Left colon (tissue), 2 donors: ENCODE measurements at places on chromosomes 7 and 10. TPM values are rescaled to one million over a fixed set of nuclear protein-coding genes. Genes with fewer than 3 reads are reported as not detected.

- DNase-seq, result no peak
Measured at GRCh38 chr10:60950300-60950699, 6.3 kb upstream of the RHOBTB1 start.

DNA sequence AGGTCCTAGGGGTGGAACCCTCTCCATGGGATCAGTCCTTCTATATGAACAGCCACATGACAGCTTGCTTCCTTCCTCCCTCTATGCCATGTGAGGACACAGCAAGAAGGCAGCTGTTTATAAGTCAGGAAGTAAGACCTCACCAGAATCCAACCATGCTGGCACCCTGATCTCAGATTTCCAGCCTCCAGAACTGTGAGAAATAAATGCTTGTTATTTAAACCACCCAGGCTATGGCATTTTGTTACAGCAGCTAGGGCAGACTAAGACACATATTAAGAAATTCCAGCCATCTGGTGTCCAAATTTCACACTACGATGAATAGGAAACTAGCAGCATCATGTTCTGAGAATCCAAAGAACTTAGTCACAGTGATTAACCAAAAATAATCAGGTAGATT, 140.1 kb downstream of the ZFAND4 start:
- no peak for DNase-seq

- no peak for DNase-seq
Measured at GRCh38 chr10:76764177-76764576, 873.4 kb downstream of the KCNMA1 start.

GRCh38 chr7:20316706-20317105, 14.0 kb upstream of the ITGB8 start:
- DNase-seq, result no peak

DNA sequence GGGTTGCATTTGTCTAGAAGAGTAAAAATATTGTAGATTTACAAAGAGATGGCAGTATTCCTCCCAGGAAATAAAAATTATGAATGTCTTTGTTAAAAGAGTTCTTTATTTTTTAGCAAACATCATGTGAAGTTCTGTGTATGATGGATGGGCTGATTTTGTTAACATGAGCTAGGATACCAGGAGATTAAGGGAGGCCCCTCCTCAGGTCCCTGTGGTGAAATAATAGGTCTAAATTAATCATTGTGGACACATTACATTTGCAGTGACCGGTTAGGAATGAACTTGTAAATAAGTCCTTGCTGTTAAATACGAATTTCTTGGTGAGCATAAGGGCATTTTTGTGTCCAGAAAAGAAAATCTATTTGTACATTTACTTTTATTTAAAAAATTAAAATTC, 339.4 kb upstream of the PHF14 start:
- no peak for DNase-seq

DNA sequence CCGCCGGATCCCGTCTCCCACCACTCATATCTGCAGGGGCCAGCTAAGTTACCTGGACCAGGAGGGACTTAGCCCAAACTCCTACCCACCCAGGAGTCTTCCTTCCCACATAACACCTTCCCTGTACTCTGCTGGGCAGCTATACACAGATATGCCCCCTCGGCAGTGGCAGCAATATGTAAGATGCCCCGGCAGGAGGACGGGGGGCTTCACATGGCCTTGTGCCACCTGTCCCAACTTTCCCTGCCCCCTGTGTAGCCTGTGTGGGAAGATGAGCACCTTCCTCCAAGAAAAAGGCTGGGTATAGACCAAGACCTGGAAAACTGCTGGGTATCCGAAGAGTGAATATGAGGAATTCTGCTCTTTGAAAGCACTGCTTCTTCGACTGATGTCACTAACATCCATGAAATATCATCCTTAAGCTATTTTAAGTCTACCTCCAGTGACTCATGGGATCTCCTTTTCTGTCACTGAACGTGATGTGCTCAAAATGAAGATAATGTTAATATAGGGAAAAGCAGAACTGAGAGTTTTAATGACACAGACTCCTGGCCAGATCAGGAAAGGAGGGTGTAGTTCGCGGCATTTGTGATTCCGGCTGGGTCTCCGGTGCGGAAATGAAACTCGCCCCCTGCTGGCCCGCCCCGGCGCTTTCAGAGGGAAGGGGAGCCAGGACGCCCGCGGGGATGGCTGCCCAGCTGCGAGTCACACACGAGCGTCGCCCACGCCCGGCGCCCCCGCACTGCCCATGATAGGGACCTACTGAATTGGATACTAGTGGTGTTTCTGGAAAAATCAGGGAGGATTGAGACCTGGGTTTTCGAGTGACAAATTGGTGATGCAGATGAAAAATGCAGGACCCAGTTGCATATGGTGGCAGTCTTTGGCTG, 256.9 kb upstream of the NFE2L3 start:
- DNase-seq, result peak; percentile 83

GRCh38 chr7:7498856-7499255, 36.8 kb downstream of the COL28A1 start:
- DNase-seq, result no peak

GRCh38 chr7:2511769-2512168, 7.8 kb upstream of the LFNG start:
- DNase-seq, result no peak

DNA sequence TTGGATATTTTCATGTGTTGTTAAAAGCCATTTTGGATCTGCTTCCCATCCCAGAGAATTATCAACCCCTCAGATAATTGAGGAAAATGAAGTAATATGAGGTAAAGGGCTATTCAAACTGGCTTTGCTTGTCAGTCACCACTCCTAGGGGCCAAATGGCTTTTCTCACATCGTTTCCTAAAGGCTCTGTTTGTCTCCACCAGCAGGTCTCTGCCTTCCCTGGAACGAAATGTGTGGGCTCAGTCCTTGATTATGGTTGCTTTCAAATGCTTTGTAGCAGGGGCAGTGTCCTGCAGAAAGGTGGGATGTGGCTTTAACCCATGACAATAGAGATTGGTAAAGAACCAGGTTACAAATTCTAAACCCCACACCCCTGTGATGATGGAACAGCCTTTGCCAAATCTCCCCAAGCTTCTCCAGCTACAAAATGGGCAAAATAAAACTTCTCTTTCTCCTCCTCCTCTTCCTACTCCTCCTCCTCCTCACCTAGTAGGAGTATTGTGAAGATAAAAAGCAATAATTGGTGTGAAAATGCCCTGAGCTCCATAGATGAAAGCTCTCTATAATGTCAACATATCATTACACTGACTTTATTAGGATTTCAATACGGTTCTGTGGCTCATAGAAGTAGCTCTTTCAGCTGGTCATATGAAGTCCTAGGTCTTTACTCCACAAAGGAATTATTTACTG, 127.6 kb downstream of the CHN2 start:
- DNase-seq, result no peak

GRCh38 chr10:98097616-98098015, 36.8 kb upstream of the R3HCC1L start:
- no peak for DNase-seq

DNA sequence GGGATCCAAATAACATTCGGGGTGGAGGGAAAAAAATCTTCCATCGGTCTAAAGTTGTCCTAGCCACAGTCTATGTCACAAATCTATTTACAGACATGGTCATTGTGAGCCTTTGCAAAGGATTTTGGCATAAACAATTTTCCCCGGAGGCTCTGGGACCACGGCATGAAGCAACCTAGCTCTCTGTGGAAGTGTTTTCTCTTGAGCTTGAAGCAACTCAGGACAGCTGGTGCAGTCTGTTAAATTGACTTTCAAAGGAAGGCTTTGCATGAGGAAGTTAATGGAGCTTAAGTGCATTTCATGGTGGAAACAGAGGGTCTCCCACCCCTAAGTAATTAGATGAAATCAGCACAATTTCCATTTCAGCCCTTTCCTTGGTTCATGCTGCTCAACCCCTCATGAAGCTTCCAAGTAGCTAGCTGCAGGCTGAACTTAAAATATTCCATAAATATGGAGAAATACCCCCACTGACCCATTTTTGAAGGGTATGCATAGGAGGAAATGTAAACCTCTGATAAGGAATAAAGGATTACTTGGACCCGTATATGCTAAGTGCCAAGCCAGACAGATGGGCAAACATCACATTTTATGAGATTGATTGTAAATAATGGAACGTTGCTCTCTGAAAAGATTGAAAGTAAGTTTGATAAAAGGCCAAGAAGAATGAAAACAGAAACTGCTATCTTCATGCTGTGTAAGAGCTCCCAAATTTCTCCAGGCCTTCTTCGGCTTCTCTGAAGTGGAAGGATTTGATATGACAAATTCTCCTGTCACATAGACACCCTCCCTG, 39.9 kb downstream of the CCDC3 start:
- DNase-seq, result no peak

- DNase-seq, result no peak
Measured at GRCh38 chr7:2621061-2621828, 10.5 kb upstream of the TTYH3 start.

GRCh38 chr10:1736972-1737221, 428 bp downstream of the ADARB2 start:
- DNase-seq, result no peak

DNA sequence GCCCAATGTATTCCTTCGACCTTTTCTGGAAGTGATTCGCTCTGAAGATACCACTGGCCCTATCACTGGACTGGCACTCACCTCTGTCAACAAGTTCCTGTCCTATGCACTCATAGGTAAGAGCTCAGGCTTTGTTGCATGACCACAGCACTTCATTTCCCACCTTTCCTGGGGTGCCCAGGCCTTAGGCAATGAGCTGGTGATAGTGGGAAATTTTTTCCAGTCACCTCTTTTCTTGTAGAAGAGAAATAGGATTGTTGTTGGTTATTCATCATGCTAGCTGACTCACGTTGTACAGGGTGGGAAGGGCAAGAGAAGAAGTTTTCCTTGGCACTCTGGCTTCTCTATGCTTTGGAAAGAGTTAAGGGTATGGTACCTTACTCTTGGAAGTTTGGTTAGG, 51.4 kb upstream of the NFKB2 start:
- DNase-seq, result no peak

- DNase-seq, result no peak
Measured at GRCh38 chr7:155846936-155847335, 34.7 kb upstream of the SHH start.

DNA sequence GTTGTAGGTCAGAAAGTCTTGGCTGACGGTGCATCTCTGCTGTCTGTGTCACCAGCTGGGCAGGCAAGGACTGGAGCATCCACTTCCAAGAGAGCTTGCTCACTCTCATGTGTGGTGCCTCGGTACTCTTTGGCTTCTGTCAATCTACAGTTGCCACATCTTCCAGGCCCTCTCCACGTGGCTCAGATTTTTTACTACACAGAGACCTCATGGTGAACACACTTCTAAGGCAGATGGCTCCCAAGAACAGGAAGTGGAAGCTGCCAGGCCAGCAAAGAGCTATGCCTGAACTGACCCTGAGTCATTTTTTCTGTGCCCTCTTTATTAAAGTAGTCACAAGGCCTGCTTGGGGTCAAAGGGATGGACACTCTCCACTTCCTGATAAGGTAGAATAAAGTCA, 351.5 kb upstream of the AUTS2 start:
- peak; percentile 36 for DNase-seq

DNA sequence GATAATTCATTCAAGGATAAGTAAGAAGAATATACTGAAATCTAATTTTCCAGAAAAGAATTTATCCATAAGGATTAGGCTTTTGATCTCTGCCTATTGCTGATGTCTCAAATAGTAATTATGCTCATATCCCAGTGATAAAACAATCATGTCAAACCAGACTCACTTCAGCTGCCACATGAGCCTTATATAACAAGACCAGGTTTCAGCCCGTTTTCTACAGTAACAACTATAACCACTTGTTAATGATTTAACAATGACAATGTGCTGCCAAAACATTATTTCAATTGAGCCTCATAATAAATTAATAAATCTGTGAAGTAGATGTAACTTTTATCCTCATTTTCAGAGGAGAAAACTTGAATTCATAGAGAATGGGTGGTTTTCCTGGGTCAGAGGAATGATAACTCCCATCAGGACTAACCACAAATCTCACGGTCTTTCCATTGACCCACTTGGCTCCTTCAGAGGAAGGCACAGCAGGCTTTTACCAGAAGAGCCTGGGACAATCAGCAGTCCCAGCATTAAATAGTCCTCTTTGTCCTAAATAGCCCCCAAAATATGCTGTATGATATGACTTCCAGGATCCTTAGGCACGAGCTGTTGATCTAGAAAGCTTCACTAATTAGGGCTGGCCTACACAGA, 42.5 kb upstream of the SLIT1 start:
- no peak for DNase-seq

GRCh38 chr10:122636953-122637352, 62.7 kb downstream of the C10orf120 start:
- DNase-seq, result no peak

DNA sequence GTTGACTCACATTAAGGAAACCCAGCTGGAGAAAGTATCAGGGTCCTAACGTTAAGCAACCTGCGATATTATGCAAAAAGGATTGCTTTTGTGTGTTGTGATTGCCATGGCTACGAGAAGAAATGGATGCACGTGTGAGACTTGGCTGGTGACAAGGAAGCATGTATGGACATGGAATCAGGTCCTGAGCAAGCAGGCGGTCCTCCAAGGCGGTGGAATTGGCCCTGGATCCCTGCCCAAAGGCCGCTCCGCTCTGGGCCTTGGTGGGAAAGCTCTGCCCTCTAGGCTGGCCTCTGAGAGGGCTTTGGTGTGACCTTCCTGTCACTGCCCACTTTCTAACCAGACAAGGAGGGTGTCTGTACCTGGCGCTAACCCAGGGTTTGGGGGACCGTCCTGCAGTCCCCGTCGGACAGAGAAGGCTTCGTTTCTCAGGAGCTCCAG, 192.1 kb downstream of the EBF3 start:
- DNase-seq, result no peak

- peak; percentile 26 for DNase-seq
Measured at GRCh38 chr7:35035511-35035961, 1.7 kb downstream of the DPY19L1 start.

The FLNC gene
- 2.4 TPM for total RNA-seq

The AFAP1L2 gene
- total RNA-seq, result 12.5 TPM

The EBLN1 gene
- not detected for total RNA-seq

The TMEM229A gene
- total RNA-seq, result not detected

The NODAL gene
- not detected for total RNA-seq

The SDK1 gene
- 3.4 TPM for total RNA-seq

The H2BK1 gene
- total RNA-seq, result not detected

The ABCB4 gene
- total RNA-seq, result 0.37 TPM

The CASD1 gene
- 45.9 TPM for total RNA-seq

The MYO1G gene
- 2.6 TPM for total RNA-seq

The SLC39A12 gene
- not detected for total RNA-seq

The PNLIP gene
- not detected for total RNA-seq
